ENCODE measurements at places on chromosomes 6 and 20.

GRCh38 chr6:228881-229651 lies 63.2 kb upstream of the DUSP22 start:
- DNase-seq: no peak

- DNase-seq: no peak
Observed at GRCh38 chr6:137882225-137882961, 15.3 kb downstream of the TNFAIP3 start.

- DNase-seq: no peak
Observed at GRCh38 chr6:136734977-136735376, 57.3 kb downstream of the MAP3K5 start.

GRCh38 chr6:143361536-143362191 lies 88.8 kb downstream of the ADAT2 start:
- DNase-seq: no peak

GRCh38 chr20:47974234-47974878 lies 189.1 kb upstream of the SULF2 start:
- no peak for DNase-seq

Data from foreskin melanocyte (primary cell).